ENCODE measurements at places on chromosomes 13 and 19.
A peak's percentile ranks its signal among the peaks of the same experiment; 100 is the strongest.

- no peak for DNase-seq
Observed at GRCh38 chr19:20278342-20278741, 111.3 kb downstream of the ZNF486 start.

DNA sequence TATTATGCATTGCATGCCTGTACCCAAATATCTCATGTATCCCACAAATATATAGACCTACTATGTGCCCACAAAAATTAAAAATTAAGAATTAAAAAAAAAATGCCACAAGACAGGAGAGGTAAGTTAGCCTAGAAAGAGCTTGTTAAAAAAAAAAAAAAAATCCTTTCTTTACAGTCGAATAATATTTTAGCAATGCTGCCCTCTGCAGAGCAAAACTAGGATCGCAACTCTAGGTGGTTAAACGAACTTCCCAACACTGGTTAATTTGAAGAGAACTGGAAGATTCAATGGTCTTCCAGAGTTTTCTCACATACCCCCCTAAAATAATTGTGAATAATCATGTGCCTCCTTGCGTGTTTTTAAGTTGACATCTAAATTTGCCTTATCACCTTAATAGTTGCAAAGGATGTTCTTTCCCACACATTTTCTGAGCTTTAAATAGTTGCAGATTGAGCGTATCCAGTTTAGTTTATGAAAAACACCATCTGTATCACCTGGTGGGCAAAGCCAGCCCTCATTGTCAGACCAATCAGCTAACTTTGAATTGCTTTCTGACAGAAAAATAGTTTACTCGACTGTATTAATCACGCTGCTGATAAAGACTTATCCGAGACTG is 47.4 kb upstream of the RCBTB2 start:
- peak; percentile 90 for DNase-seq

GRCh38 chr13:51191743-51192142 is 30.5 kb upstream of the FAM124A start:
- DNase-seq = no peak

DNA sequence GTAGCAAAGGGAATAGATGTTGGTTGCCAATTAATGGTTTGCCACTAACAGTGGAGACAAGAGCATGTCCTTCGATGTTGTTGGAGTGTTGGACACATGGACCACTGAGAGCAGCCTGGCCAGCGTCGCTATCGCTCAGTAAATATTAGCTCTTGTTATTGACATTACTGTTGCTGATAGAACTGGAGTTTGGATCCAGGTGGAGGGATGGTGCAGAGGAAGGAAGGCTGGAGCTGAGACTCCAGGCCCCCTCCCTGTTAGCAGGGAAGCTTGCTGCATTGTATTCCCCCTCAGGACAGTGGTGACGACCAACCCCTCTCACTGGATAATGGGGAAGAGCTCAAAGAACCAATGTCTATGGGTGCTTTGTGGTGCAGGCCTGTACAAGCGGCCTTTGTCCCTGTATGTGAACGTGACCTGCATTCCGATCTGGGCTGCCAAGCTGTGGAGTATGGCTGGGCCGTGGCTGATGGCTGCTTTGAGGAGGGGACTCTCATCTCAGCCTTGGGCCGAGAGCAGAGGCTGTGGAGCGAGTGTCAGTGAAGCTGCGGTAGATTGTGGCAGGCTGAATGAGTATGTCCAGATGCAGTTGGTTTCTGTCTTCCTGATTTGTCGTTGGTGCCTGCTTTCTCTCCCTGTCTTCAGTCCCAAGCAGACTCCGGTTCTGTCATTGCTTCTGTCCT is 7.0 kb downstream of the CLASRP start:
- DNase-seq = peak; percentile 61

- DNase-seq = no peak
Observed at GRCh38 chr19:27392027-27392632, 1820.8 kb downstream of the UQCRFS1 start.

DNA sequence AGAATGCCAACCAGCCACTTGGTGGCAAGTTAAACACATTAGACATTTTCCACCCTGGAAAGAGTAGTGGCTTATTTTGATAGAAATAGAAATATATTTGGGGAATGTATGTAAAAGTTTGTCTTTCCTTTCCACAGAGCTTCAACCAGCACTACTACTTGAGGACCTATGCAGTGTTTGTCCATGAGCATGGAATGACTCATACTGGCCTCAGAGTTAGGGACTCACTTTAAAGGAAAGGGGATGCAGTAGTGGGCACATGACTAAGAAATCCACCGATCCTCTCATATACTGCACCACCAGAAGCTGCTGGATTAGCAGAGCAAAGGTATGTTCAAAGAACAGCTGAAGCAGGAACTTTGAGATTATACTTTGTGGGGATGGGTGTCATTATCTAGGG is 62.6 kb downstream of the LACC1 start:
- no peak for DNase-seq
